ENCODE measurements at places on chromosomes 1 and 21. TPM values are rescaled to one million over a fixed set of nuclear protein-coding genes. Genes with fewer than 3 reads are reported as not detected.

The LCE1C gene
- not detected for polyA plus RNA-seq

The F3 gene
- 115 TPM for polyA plus RNA-seq

The LRRC7 gene
- polyA plus RNA-seq, result not detected

The SPATA46 gene
- not detected for polyA plus RNA-seq

The SELL gene
- polyA plus RNA-seq, result 24.3 TPM
